ENCODE measurements at places on chromosomes 16 and 17. TPM values are rescaled to one million over a fixed set of nuclear protein-coding genes. Genes with fewer than 3 reads are reported as not detected.

MT1F gene
- 34.0 TPM for total RNA-seq

ZNF785 gene
- total RNA-seq, result 14.4 TPM

LGALS3BP gene
- total RNA-seq, result 532 TPM

LRRC37A gene
- 7.8 TPM for total RNA-seq

FAM117A gene
- 8.0 TPM for total RNA-seq

GRCh38 chr17:61556224-61557188, 34.5 kb downstream of the NACA2 start:
- H3K4me3 ChIP-seq, result no peak overlapping the region
- no peaks in the 10 kb centered on the region for H3K36me3 ChIP-seq
- H3K27ac ChIP-seq, result no peak overlapping the region
- DNase-seq, result no peak
- H3K4me1 ChIP-seq, result no peaks in the 10 kb centered on the region
- H3K27me3 ChIP-seq, result peaks cover 4% of the 10 kb centered on the region

GRCh38 chr17:71145486-71145885, 975.3 kb upstream of the SOX9 start:
- H3K36me3 ChIP-seq, result no peaks in the 10 kb centered on the region
- no peak for DNase-seq
- no peaks in the 10 kb centered on the region for H3K4me1 ChIP-seq
- no peak overlapping the region for H3K4me3 ChIP-seq
- no peaks in the 10 kb centered on the region for H3K27me3 ChIP-seq

- H3K4me1 ChIP-seq, result no peaks in the 10 kb centered on the region
- H3K27me3 ChIP-seq, result no peaks in the 10 kb centered on the region
- H3K4me3 ChIP-seq, result no peak overlapping the region
- no peak overlapping the region for H3K27ac ChIP-seq
- H3K36me3 ChIP-seq, result no peaks in the 10 kb centered on the region
- DNase-seq, result no peak
Observed at GRCh38 chr17:57818066-57818465, 31.8 kb downstream of the MRPS23 start.

- no peak overlapping the region for H3K4me3 ChIP-seq
- DNase-seq, result no peak
- H3K36me3 ChIP-seq, result no peaks in the 10 kb centered on the region
- H3K27me3 ChIP-seq, result no peaks in the 10 kb centered on the region
- H3K27ac ChIP-seq, result no peak overlapping the region
Observed at GRCh38 chr17:48102043-48102750, 919 bp upstream of the CBX1 start.

GRCh38 chr17:1351971-1352370, 48.1 kb downstream of the YWHAE start:
- no peaks in the 10 kb centered on the region for H3K4me1 ChIP-seq
- no peaks in the 10 kb centered on the region for H3K27me3 ChIP-seq
- DNase-seq, result no peak
- H3K36me3 ChIP-seq, result no peaks in the 10 kb centered on the region
- H3K4me3 ChIP-seq, result no peak overlapping the region
- H3K27ac ChIP-seq, result no peak overlapping the region

- no peaks in the 10 kb centered on the region for H3K4me1 ChIP-seq
- H3K27me3 ChIP-seq, result no peaks in the 10 kb centered on the region
- peaks cover 9% of the 10 kb centered on the region for H3K36me3 ChIP-seq
- no peak overlapping the region for H3K27ac ChIP-seq
Observed at GRCh38 chr17:30997842-30998241, 27.0 kb downstream of the RNF135 start.

DNA sequence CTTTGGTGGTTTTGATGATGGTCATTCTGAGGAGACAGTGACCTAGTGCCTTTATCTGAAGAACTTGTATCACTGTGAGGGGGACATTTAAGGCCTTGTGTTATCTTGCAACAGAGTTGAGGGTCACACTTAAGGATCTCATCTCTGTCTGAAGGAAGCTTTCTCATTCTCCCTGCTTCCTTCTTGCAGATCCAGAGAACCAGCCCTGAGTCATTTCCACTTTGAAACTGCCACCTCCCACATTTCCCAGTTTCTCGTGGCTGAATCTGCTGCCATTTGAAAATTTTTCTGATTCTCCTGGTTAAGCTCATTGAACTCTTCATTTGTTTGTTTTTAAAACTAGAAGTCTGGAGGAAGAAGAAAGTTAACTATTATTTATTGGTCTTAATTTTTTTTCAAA, 190.2 kb upstream of the CDH11 start:
- H3K36me3 ChIP-seq, result no peaks in the 10 kb centered on the region
- H3K27me3 ChIP-seq, result no peaks in the 10 kb centered on the region
- no peak overlapping the region for H3K27ac ChIP-seq
- H3K4me1 ChIP-seq, result peaks cover 4% of the 10 kb centered on the region
- DNase-seq, result no peak

DNA sequence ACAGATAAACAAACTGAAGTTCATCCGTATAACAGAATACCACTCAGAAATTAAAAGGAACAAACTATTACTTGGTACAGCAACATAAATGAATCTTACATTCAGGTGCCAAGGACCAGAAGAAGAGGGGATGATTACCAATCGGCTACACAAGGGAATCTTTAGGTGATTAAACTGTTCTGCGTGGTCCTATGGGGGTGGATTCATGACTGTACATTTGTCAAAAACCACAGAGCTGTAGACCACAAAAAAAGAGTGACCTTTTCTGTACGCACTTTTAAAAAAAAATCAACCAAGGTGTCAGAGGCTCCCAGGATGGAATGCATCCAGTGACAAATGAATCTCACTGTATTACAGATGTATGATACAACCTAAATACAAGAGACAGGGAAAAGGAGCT, 110.8 kb downstream of the CDYL2 start:
- no peaks in the 10 kb centered on the region for H3K4me1 ChIP-seq
- DNase-seq, result no peak
- no peaks in the 10 kb centered on the region for H3K36me3 ChIP-seq
- H3K4me3 ChIP-seq, result no peak overlapping the region
- H3K27me3 ChIP-seq, result no peaks in the 10 kb centered on the region

GRCh38 chr16:69064764-69065313, 40.6 kb upstream of the HAS3 start:
- no peak overlapping the region for H3K4me3 ChIP-seq
- no peaks in the 10 kb centered on the region for H3K4me1 ChIP-seq
- H3K36me3 ChIP-seq, result no peaks in the 10 kb centered on the region
- no peak overlapping the region for H3K27ac ChIP-seq
- H3K27me3 ChIP-seq, result no peaks in the 10 kb centered on the region
- DNase-seq, result no peak

DNA sequence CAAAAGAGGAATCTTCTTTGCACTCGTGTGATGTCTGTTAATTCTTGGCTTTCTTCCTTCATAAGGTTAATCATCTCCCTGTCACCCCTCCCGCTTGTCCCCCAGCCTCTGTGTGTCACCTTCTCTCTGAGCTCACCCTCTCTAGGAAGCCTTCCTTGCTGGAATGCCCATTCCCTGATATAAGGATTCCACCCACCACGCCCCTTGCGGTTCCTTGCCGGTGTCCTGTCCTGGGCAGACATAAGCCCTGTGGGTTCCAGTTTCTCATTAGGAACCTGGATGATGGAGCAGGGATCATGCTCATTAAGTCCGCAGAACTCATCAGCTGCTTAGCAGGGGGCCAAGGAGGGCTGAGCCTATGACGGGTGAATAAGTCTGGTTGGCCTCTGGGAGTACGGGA, 559.3 kb downstream of the MAF start:
- H3K27ac ChIP-seq, result no peak overlapping the region
- no peak overlapping the region for H3K4me3 ChIP-seq
- H3K4me1 ChIP-seq, result no peaks in the 10 kb centered on the region
- H3K36me3 ChIP-seq, result no peaks in the 10 kb centered on the region

GRCh38 chr16:90083139-90083538, 6.0 kb upstream of the PRDM7 start:
- DNase-seq, result no peak
- no peaks in the 10 kb centered on the region for H3K36me3 ChIP-seq
- H3K4me3 ChIP-seq, result no peak overlapping the region
- H3K4me1 ChIP-seq, result no peaks in the 10 kb centered on the region
- no peaks in the 10 kb centered on the region for H3K27me3 ChIP-seq

- peak overlapping the region; percentile 97 for H3K27ac ChIP-seq
- DNase-seq, result no peak
- no peaks in the 10 kb centered on the region for H3K27me3 ChIP-seq
- H3K4me3 ChIP-seq, result peak overlapping the region; percentile 89
- no peaks in the 10 kb centered on the region for H3K4me1 ChIP-seq
Observed at GRCh38 chr17:35809855-35810461, 674 bp downstream of the TAF15 start.

- no peak overlapping the region for H3K27ac ChIP-seq
- no peak overlapping the region for H3K4me3 ChIP-seq
- no peaks in the 10 kb centered on the region for H3K36me3 ChIP-seq
Observed at GRCh38 chr17:17041018-17041521, 1.2 kb upstream of the MPRIP start.

DNA sequence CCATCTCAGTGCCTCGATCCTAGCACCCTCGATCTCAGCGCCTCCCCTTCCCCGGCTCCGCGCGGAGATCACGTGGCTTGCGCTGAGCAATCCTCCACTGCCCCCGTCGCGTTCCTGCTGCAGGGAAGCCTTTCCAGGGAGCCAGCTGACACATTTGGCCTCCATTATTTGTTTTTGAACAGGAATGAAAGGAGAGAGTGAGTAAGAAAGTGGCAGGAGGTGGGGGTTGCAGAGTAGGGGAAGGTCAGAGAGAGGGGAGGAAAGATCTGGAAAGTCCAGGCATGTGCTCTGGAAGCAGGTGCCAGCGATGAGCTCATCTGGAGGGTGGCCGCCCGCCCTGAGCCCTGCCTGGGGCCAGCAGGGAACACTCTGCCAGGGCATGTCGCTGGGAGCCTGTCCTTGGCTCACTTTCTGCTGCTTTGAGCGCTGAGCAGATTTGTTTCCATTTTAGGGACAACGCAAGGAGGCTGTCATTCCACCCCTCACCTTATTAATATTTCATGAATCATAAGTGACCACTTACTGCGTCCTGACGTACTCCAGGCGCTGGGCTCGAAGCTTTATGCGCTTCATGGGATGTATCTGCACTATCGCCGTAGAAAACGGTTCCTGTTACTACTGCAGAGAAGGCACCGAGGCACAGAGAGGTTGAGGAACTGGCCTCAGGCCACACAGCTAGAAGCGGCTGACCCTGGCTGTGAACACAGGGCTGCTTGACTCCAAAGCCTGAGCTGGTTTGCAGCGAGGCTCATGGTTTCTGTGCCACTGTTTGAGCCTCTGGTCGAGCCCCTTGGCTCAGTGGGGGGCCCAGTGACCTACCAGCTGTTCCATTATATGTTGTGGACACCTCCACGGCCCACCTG, 283.1 kb downstream of the SEC14L1 start:
- no peaks in the 10 kb centered on the region for H3K36me3 ChIP-seq
- peak; percentile 83 for DNase-seq
- peaks cover 77% of the 10 kb centered on the region for H3K4me1 ChIP-seq
- no peak overlapping the region for H3K4me3 ChIP-seq
- H3K27me3 ChIP-seq, result no peaks in the 10 kb centered on the region

DNA sequence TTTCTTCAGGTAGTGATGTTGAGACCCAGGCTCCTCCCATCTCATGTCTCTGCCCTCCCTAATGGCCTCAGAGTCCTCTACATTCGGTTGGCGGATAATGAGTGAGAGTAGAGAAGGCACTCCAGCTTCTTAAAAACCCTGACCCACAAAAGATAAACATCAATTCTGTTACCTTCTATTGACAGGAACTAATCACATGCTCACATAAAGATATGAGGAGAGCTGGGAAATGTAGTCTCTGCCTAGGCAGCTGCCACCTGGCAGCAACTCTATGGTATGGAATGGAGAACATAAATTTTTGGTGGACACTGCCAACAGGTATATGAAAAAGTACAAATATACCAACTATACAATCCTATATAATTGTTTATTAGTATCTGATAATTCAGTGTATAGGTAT, 110.7 kb upstream of the HLF start:
- H3K4me1 ChIP-seq, result no peaks in the 10 kb centered on the region
- H3K36me3 ChIP-seq, result no peaks in the 10 kb centered on the region
- H3K27ac ChIP-seq, result no peak overlapping the region
- no peaks in the 10 kb centered on the region for H3K27me3 ChIP-seq
- no peak for DNase-seq

GRCh38 chr16:17356243-17356933, 114.4 kb downstream of the XYLT1 start:
- H3K4me3 ChIP-seq, result no peak overlapping the region
- DNase-seq, result no peak
- no peaks in the 10 kb centered on the region for H3K36me3 ChIP-seq
- H3K27ac ChIP-seq, result no peak overlapping the region

DNA sequence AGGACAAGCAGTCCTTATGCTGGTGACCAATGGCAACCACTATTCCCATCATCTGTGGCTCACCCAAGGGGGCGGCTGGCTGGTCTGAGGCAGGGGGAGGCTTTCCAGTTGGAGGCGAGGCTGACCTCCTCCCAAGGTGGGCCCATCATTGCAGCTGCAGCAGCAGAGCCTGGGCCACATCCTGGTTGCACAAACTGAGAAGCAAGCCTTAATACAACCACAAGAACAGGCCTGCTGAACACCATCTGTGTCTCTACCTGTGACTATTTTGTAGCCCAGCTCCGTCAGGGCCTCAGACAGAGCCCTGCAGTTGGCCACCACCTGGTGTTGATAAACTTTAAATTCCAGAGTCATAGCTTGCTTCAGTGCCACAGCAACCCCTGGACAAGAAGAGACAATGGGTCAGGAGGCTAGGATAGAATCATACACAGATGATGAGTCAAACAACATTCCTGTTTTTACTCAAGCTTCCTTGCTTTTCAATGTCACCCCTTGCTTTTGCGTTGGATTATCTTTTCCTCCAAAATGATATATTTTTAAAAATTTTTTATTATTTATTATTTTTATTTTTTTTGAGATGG, 17.9 kb downstream of the SMCR8 start:
- H3K36me3 ChIP-seq, result no peaks in the 10 kb centered on the region
- H3K4me3 ChIP-seq, result no peak overlapping the region

- DNase-seq, result no peak
- H3K36me3 ChIP-seq, result no peaks in the 10 kb centered on the region
- no peak overlapping the region for H3K4me3 ChIP-seq
- no peak overlapping the region for H3K27ac ChIP-seq
Observed at GRCh38 chr17:16986391-16986790, 14.5 kb upstream of the TNFRSF13B start.

- H3K27me3 ChIP-seq, result no peaks in the 10 kb centered on the region
- no peak overlapping the region for H3K4me3 ChIP-seq
- no peak overlapping the region for H3K27ac ChIP-seq
- DNase-seq, result no peak
Observed at GRCh38 chr16:54712866-54713265, 217.8 kb upstream of the IRX5 start.

DNA sequence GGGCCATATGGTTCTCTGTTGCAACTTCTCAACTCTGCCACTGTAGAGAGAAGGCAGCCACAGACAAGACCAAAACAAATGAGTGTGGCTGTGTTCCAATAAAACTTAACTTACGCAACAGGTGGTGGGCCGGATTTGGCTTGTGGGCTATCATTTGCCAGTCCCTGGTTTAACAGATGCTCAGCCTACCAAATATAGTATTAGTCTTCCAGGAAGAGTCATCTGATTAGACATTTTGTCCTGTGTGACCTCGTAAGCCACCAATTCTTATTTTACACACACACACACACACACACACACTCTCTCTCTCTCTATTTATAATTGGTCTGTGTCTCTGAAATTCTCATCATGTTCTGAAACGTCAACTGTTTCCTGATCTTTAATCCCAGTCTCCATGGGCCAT, 245.9 kb downstream of the XYLT1 start:
- no peaks in the 10 kb centered on the region for H3K36me3 ChIP-seq
- H3K27ac ChIP-seq, result no peak overlapping the region
- H3K4me1 ChIP-seq, result peaks cover 5% of the 10 kb centered on the region

All from breast epithelium (tissue), 4 donors.